Daoy (cell line): ENCODE measurements at places on chromosomes 5 and 9.

DNA sequence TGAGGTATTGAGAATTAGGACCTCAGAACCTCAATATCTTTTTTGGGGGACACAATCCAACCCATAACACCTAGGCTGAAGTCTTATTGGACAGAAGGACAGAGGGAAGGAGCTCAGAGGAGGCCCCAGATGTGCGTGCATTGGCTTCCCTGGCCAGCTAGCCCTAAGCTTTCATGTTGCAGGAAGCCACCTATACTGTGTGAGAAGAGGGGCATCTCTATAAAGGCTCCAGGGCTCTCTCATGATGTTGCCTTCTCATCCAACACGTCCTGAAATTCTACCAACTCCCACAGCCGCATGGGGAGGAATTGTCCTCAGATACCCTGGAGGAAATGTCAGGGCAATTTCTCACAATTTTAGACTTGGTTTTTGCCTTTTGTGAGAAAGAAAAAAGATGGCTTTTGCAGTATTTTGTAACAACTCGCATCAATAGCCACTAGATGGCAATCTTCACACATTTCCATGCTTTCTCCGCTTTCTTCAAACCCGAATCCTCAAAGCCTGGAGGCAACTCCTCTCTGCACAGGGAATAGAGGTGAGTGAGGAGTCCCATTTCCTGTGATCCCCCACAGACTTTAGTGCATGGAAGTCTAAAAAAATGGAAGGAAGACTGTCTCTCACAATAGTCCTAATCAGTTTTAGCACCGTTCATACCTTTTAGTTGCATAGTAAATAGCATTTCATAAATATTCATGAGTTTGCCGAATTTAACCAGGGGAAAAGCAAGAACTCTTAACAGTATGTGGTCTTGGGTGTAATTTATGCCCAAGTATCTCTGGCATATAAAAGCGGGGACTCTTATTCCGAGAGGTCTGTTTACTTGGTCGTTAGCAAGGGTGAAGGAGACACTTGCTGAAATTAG lies 7.4 kb upstream of the PPP3R2 start:
- DNase-seq: peak; percentile 55

DNA sequence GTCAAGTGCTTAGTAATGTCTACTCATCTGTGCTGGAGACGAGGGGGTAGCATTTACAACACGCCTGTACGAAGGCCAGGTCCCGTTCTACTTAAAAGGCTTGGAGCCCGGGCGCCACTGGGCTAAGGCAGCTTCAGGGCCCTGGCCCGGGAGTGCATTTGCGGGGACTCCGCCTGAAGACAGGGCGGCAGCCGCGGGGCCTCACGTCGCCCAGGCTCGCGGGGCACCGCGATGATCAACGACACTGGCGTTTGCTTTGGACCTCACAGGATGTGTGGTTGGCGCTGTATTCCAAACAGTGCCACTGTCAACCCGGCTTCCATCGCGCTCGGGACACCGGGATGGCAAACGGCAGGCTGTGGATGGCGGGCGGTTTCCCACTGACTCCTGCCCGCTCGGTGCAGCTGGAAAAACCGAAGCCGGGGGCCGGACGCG lies 1.1 kb upstream of the TENT4A start:
- peak; percentile 67 for DNase-seq

GRCh38 chr5:116272281-116272941 lies 187.6 kb downstream of the COMMD10 start:
- DNase-seq: no peak

- no peak for DNase-seq
These were observed 84.8 kb downstream of the SLC25A46 start for GRCh38 chr5:110823571-110823970.

DNA sequence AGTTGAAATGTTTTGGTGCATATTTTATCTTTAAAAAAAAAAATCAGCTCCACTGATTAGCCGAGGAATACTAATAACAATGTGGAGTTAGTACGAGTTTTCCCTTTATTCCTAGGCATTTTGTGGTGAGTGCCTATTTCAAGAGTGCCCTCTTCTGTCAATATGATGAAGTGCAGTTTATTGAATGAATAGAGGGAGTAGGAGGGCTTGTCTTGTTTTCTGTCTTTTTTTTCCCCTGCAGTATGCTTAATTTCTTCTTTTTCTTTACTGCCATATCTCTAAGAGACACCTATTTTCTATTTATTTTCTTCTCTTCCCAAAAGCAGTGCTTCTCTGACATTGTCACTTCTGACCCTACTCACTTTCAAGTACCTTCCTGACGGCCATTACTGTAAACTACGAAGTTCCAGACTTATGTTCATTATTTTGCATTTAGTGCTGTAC lies 169.6 kb upstream of the PITX1 start:
- DNase-seq: no peak

DNA sequence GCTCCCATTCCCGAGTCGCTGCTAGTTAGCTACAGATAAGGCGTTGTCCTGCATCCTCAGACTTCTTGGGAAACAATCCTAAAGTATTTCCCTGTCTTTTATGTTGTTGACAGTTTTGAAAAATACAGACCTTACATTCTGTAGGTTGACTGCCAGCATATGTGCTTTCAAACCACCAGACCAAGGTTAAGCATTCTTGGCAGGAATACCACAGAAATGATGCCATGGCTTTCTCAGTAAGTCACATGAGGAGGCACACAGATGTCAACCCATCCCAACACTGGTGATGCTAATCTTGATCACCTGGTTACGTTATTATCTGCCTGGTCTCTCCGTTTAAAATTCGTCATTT lies 871 bp downstream of the GLE1 start:
- DNase-seq: peak; percentile 24

- DNase-seq: no peak
These were observed 15.7 kb downstream of the MTRR start for GRCh38 chr5:7884491-7885267.

DNA sequence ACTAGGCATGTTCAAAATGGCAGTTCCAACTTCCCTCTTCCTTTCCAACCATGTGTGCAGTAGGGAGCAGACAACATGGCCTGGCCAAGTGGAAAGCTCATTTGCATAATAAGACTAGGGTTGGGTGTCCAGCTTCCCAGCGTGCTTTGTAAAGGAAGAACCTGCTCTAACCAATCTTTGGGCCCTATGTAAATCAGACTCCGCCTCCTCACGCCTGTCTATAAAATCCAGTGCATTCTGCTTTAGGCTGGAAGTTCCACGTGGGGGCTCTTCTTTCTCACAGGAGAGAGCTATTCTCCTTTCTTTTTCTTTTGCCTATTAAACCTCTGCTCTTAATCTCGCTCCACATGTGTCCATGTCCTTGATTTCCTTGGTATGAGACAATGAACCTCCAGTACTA lies 83.4 kb downstream of the GCNT1 start:
- DNase-seq: peak; percentile 39

DNA sequence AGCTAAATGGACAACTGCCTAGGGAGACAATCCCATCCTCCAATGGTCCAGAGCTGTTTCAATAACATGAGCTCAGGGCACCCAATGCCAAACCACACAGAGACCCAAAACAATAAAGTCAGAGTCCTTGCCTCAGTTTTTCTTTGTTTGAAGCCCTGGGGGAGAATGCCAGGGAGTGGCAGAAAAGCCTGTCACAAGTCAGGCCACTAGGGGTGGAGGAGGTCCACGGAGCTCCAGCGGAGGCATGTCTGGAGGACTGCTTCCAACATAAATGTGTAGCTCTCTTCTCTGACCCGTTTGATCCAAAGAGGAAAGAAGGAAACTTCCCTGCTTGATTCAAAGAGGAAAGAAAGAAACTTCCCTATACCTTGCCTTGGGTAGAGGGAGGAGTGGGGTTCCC lies 175.3 kb downstream of the HSPA4 start:
- no peak for DNase-seq

DNA sequence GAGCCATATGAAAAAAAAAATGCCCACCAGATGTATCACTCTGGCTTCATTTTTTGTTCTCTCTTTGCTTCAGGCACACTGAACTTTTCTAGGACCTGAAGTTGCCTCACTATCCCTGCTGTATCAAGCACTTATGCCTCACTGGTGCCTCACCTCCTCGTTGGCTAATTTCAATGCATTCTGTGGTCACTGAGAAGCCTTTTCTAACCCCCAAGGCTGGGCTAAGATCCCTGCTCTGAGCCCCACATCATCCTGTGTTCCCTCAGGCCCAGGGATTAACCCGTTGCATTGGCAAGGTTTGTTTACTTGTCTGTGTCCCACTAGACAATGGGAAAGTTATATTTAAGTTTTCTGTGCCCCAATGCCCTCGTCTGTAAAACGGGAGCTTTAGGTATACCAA lies 362.7 kb downstream of the OSTF1 start:
- no peak for DNase-seq

DNA sequence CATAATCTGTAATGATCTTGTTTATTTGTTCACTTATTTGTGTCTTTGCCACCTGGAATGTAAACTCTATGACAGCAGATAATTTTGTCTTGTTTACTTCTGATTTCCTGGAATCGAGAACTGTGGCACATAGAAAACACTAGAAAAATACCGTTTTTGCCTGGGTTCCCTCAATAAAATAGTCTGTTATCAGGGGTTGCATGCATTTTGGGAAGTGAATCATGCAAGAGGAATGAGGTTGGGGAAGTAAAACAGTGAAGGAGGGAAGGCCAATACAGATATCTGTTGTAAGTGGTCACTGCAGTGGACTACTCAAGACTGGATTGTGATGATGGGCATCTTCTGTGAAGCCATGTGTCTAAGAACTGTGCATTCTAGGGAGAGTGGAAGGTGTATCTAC lies 45.2 kb upstream of the IL6ST start:
- peak; percentile 30 for DNase-seq

GRCh38 chr5:78816143-78816765 lies 167.7 kb upstream of the LHFPL2 start:
- DNase-seq: no peak

GRCh38 chr9:37187713-37188439 lies 67.5 kb downstream of the ZCCHC7 start:
- DNase-seq: no peak

DNA sequence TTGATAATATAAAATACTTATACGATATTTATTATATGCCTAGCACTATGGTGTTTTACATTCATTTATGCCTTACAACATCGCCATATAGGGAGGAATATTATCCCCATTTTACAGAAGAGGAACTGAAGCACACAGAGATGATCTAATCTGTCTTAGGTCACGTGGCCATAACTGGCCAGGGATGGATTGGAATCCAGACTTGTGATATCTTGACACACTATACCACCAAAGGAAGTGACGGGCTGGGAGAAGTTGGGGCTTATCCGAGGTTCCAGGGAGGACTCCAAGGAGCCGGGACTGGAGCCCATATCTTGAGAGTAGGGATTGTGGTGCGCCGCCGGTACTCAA lies 129.8 kb downstream of the TMEM174 start:
- no peak for DNase-seq

GRCh38 chr9:121662891-121663580 lies 11.6 kb downstream of the DAB2IP start:
- no peak for DNase-seq

- peak; percentile 83 for DNase-seq
These were observed 671 bp downstream of the LRRC26 start for GRCh38 chr9:137168904-137169856.
